ENCODE measurements at places on chromosomes 3 and 15.

DNA sequence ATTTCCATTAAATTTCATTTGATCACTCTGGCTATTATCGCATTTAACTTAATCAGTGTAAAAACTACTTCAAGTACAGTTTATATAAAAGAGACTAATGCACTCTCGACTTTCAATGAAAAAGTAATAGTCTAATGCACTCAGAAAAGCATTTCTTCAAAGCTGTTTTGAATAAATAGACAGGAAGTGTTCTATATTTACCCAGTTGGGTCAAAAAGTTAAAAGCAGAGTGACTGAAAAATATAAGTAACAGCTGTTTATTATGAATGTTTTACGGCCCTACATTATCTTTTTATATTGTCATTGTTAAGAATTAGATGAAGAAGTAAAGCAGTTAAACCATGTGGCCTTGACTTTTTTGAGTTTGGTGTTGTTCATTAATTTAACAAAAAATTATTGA, 391.8 kb downstream of the ZPLD1 start:
- DNase-seq: no peak
- no peak overlapping the region for H3K27ac ChIP-seq
- H3K4me3 ChIP-seq: no peak overlapping the region
- H3K36me3 ChIP-seq: no peaks in the 10 kb centered on the region
- no peaks in the 10 kb centered on the region for H3K4me1 ChIP-seq

DNA sequence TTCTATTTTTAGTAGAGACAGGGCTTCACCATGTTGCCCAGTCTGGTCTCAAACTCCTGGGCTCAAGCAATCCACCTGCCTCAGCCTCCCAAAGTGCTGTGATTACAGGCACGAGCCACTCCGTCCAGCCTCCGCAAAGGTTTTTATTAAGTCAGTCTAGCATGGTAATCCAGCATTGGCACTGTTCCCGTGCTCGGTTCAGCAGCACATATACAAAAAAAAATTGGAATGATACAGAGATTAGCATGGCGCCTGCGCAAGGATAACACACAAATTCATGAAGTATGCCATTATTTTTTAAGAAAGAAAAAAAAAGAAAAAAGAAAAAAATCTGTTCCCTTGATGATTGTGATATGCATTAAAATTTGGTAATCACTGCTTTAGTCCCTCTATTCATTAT, 8.5 kb downstream of the CKMT1A start:
- no peaks in the 10 kb centered on the region for H3K4me1 ChIP-seq
- H3K4me3 ChIP-seq: no peak overlapping the region
- H3K36me3 ChIP-seq: no peaks in the 10 kb centered on the region
- H3K27ac ChIP-seq: no peak overlapping the region

GRCh38 chr15:43648649-43649429, at the start of gene CATSPER2:
TSS of gene CATSPER2 (minus strand) at chr15:43648844. CDS start at chr15:43648061, 783 bp downstream.
- no peaks in the 10 kb centered on the region for H3K27me3 ChIP-seq
- DNase-seq: no peak
- H3K36me3 ChIP-seq: no peaks in the 10 kb centered on the region
- H3K27ac ChIP-seq: no peak within 1 kb of the TSS
- no peak within 1 kb of the TSS for H3K4me3 ChIP-seq

GRCh38 chr3:177522051-177522450, 324.8 kb upstream of the TBL1XR1 start:
- H3K4me3 ChIP-seq: no peak overlapping the region
- DNase-seq: no peak
- H3K27ac ChIP-seq: no peak overlapping the region
- peaks cover 3% of the 10 kb centered on the region for H3K4me1 ChIP-seq
- no peaks in the 10 kb centered on the region for H3K36me3 ChIP-seq

GRCh38 chr3:7854266-7854665, 647.4 kb upstream of the LMCD1 start:
- no peak for DNase-seq
- H3K27me3 ChIP-seq: no peaks in the 10 kb centered on the region
- no peaks in the 10 kb centered on the region for H3K4me1 ChIP-seq
- H3K27ac ChIP-seq: no peak overlapping the region

- no peak overlapping the region for H3K27ac ChIP-seq
- H3K36me3 ChIP-seq: no peaks in the 10 kb centered on the region
- no peak overlapping the region for H3K4me3 ChIP-seq
- no peak for DNase-seq
These were observed 262.5 kb downstream of the CGGBP1 start for GRCh38 chr3:87796137-87796842.

- peaks cover 52% of the 10 kb centered on the region for H3K27me3 ChIP-seq
- no peak overlapping the region for H3K27ac ChIP-seq
- no peak for DNase-seq
These were observed 58.7 kb upstream of the ACAN start for GRCh38 chr15:88744548-88745020.

- H3K36me3 ChIP-seq: no peaks in the 10 kb centered on the region
- H3K27me3 ChIP-seq: no peaks in the 10 kb centered on the region
- no peak for DNase-seq
- no peaks in the 10 kb centered on the region for H3K4me1 ChIP-seq
These were observed 367.6 kb upstream of the PLSCR5 start for GRCh38 chr3:146972726-146973125.

- no peaks in the 10 kb centered on the region for H3K36me3 ChIP-seq
- H3K27ac ChIP-seq: no peak overlapping the region
- no peaks in the 10 kb centered on the region for H3K27me3 ChIP-seq
- no peak for DNase-seq
- no peaks in the 10 kb centered on the region for H3K4me1 ChIP-seq
These were observed 28.2 kb downstream of the MYEF2 start for GRCh38 chr15:48149858-48150257.

GRCh38 chr3:9951962-9952805, at the start of gene PRRT3:
TSS of gene PRRT3 (minus strand) at chr3:9952408. CDS start at chr3:9950115, 2,293 bp downstream.
- DNase-seq: no peak
- H3K27ac ChIP-seq: no peak within 1 kb of the TSS
- H3K4me3 ChIP-seq: peak within 1 kb of the TSS; percentile 42
- no peaks in the 10 kb centered on the region for H3K36me3 ChIP-seq

DNA sequence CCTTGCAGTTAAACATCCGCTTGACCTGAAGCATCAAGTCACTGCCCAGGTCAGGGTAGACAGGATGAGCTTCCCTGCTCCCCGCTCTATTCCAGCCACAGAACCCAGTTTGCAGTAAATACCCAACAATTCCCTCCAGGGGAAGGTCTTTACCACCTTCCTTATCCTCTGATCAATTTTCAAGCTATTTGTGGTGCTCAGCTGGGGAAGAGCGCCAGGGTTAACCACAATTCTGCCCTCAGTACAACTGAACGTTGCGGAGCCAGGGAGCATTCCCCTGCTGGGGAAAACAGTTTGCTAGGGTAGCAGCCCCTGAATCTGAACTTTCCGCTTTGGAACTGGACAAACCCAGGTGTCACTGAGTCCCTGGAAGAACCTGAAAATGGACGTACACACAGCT, 28.5 kb downstream of the RBPMS2 start:
- peak; percentile 2 for DNase-seq
- H3K36me3 ChIP-seq: no peaks in the 10 kb centered on the region
- no peak overlapping the region for H3K4me3 ChIP-seq
- no peak overlapping the region for H3K27ac ChIP-seq
- H3K27me3 ChIP-seq: peaks cover 5% of the 10 kb centered on the region
- no peaks in the 10 kb centered on the region for H3K4me1 ChIP-seq

DNA sequence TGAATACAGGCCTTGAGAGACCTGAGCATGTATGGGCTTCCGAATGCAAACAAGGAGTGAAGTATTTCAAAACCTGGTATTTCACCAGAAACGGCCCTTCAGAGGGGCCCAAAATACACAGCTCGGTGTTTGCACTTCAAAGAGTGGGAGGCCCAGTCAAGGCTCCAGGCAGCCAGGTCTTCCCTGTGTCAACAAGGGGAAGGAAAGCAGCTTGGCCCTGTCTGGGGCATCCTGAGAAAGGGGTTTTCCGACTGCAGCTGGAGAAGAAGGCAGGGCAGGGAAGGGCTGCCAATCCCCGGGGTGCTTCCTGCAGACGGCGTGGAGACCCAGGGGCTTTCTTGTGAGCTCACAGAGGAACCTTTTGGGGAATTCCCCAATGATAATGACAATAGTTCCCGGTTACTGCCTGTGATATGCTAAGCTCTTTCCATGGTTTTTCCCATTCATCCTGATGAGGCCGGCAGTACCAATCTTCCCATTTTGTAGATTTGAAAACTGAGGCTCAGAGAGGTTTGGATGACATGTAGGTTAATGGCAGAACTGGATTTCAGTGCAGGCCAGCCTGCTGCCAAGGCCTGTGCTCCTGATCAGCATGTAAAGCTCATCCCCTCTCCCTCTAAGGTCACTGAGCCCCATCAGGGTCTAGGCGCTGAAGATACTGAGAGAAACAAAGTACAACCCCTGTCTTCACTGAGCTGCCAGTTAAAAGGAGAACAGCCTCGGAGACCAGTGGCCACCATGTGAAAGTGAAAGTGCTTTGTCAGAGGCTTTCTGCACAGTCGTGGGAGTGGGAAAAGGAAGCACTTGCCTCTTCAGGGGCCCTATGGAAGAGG, 43.0 kb upstream of the TLE3 start:
- peak; percentile 88 for DNase-seq
- no peaks in the 10 kb centered on the region for H3K36me3 ChIP-seq
- no peak overlapping the region for H3K4me3 ChIP-seq
- peaks cover 46% of the 10 kb centered on the region for H3K4me1 ChIP-seq

- H3K27me3 ChIP-seq: no peaks in the 10 kb centered on the region
- no peak for DNase-seq
- no peaks in the 10 kb centered on the region for H3K36me3 ChIP-seq
- H3K27ac ChIP-seq: no peak overlapping the region
- H3K4me1 ChIP-seq: no peaks in the 10 kb centered on the region
These were observed 529.7 kb upstream of the IL12A start for GRCh38 chr3:159458982-159459381.

GRCh38 chr3:114336122-114336697, 42.4 kb downstream of the TIGIT start:
- no peak for DNase-seq
- no peaks in the 10 kb centered on the region for H3K27me3 ChIP-seq
- no peak overlapping the region for H3K4me3 ChIP-seq
- no peaks in the 10 kb centered on the region for H3K4me1 ChIP-seq
- peaks cover 16% of the 10 kb centered on the region for H3K36me3 ChIP-seq
- no peak overlapping the region for H3K27ac ChIP-seq

DNA sequence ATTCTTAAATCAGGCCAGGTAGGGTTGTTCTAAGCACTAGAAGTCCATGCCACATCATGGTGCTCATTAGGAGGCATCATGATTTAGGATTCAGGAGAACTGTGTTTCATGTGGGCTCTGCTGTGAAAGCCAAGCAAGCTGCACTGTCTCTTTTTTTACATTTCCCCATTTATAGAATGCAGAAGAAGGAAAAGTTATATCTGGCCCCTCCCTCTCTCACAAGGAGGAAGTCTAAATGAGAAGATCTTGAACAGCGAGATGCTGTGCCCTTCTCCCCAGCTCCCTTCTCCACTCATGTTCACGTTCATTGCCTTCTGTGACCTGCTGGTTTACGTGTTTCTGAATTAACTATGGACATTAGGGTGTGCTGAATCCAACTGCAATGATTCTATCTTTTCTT, 178.5 kb upstream of the RASGRP1 start:
- no peaks in the 10 kb centered on the region for H3K4me1 ChIP-seq
- H3K36me3 ChIP-seq: no peaks in the 10 kb centered on the region
- DNase-seq: no peak
- H3K4me3 ChIP-seq: no peak overlapping the region
- H3K27ac ChIP-seq: no peak overlapping the region

GRCh38 chr15:38945551-38946298, 381.1 kb upstream of the RASGRP1 start:
- no peak for DNase-seq
- no peak overlapping the region for H3K4me3 ChIP-seq
- no peaks in the 10 kb centered on the region for H3K4me1 ChIP-seq
- H3K36me3 ChIP-seq: no peaks in the 10 kb centered on the region

GRCh38 chr3:77086408-77086807, 46.5 kb downstream of the ROBO2 start:
- H3K27ac ChIP-seq: no peak overlapping the region
- H3K4me1 ChIP-seq: no peaks in the 10 kb centered on the region
- no peak overlapping the region for H3K4me3 ChIP-seq
- H3K27me3 ChIP-seq: no peaks in the 10 kb centered on the region
- DNase-seq: no peak
- no peaks in the 10 kb centered on the region for H3K36me3 ChIP-seq

DNA sequence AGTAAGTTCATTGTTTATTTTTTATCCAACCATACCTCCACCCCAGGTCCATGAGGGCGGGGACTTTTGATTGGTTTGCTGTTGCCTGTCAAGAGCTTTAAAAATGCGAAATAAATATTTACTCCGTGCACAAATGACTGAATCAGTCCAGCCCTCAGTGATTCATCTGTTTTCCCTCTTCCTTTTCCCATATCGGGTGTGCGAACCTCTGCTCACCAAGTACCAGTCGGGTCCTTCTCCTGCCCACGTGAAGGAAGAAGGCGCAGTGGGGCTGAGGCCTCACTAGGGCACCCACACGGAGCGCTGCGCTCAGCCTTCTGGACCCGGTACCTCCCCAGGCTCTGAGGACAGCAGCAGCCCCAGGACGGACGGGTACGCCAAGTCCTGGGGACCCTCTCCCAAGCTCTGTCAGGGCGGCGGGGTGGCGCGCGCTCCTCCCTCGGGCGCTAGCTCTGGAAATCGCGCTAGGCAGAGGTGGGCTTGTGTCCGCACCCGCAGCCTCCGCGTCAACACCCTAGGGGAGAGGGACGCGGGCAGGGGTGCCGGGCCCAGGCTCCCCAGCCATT, 70.5 kb upstream of the EPHB3 start:
- peaks cover 59% of the 10 kb centered on the region for H3K27me3 ChIP-seq
- H3K4me3 ChIP-seq: peak overlapping the region; percentile 27
- no peaks in the 10 kb centered on the region for H3K4me1 ChIP-seq

- H3K36me3 ChIP-seq: peaks cover 4% of the 10 kb centered on the region
- no peak overlapping the region for H3K27ac ChIP-seq
- H3K4me3 ChIP-seq: no peak overlapping the region
- H3K4me1 ChIP-seq: no peaks in the 10 kb centered on the region
- H3K27me3 ChIP-seq: no peaks in the 10 kb centered on the region
- no peak for DNase-seq
These were observed 67.2 kb downstream of the CFAP44 start for GRCh38 chr3:113374078-113374477.

DNA sequence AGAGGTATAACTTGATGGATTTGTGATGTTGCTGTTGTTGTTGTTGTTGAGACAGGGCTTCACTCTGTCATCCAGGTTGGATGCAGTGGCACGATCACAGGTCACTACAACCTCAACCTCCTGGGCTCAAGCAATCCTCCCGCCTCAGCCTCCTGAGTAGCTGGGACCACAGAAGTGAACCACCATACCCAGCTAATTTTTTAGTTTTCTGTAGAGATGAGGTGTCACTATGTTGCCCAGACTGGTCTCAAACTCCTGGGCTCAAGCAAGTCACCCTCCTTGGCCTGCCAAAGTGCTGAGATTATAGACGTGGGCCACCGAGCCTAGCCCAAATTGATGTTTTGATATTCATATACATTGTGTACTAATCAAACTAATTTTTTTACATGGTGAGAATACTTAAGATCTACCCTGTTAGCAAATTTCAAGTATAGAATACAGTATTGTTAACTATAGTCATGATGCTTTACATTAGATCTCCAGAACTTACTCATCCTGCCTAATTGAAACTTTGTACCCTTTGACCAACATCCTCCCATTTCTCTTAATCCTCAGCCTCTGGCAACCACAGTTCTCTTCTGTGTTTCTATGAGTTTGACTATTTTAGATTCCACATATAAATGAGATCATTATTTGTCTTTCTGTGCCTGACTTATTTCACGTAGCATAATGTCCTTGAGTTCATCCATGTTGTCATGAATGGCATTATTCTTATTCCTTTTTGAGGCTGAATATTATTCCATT, 23.2 kb downstream of the LMCD1 start:
- no peak for DNase-seq
- H3K4me1 ChIP-seq: peaks cover 15% of the 10 kb centered on the region
- H3K27me3 ChIP-seq: no peaks in the 10 kb centered on the region
- no peaks in the 10 kb centered on the region for H3K36me3 ChIP-seq

- H3K36me3 ChIP-seq: no peaks in the 10 kb centered on the region
- no peak overlapping the region for H3K27ac ChIP-seq
- H3K27me3 ChIP-seq: no peaks in the 10 kb centered on the region
- H3K4me1 ChIP-seq: no peaks in the 10 kb centered on the region
- no peak overlapping the region for H3K4me3 ChIP-seq
These were observed 76.3 kb upstream of the FRMD4B start for GRCh38 chr3:69462022-69462825.
